Neural crest cell (in vitro differentiated cells): ENCODE measurements at places on chromosomes 13 and 19. TPM values are rescaled to one million over a fixed set of nuclear protein-coding genes. Genes with fewer than 3 reads are reported as not detected.

Gene ZNF729
- total RNA-seq, result not detected in 2 replicates

Gene SERPINE3
- not detected in 2 replicates for total RNA-seq

Gene ANGPTL8
- total RNA-seq, result not detected in 2 replicates

Gene CCDC194
- total RNA-seq, result not detected in 2 replicates

Gene ZNF460
- 58.5 and 59.1 TPM in 2 replicates for total RNA-seq

Gene TUBA3C
- total RNA-seq, result not detected in 2 replicates

Gene ZNF586
- total RNA-seq, result 19.6 and 20.1 TPM in 2 replicates

Gene PPM1N
- not detected in 2 replicates for total RNA-seq

Gene FBXO27
- 4.9 and 6.8 TPM in 2 replicates for total RNA-seq

Gene CCDC70
- total RNA-seq, result not detected in 2 replicates

Gene GJB2
- not detected in 2 replicates for total RNA-seq

Gene IGFL4
- 0.45 and 0.70 TPM in 2 replicates for total RNA-seq

Gene MIER2
- 43.8 and 45.8 TPM in 2 replicates for total RNA-seq

Gene SCEL
- not detected in 2 replicates for total RNA-seq

Gene RNF17
- total RNA-seq, result not detected in 2 replicates

Gene CEBPA
- 1.5 and 1.7 TPM in 2 replicates for total RNA-seq

GRCh38 chr13:85738696-85739320 is 60.4 kb downstream of the SLITRK6 start:
- no peak for DNase-seq

DNA sequence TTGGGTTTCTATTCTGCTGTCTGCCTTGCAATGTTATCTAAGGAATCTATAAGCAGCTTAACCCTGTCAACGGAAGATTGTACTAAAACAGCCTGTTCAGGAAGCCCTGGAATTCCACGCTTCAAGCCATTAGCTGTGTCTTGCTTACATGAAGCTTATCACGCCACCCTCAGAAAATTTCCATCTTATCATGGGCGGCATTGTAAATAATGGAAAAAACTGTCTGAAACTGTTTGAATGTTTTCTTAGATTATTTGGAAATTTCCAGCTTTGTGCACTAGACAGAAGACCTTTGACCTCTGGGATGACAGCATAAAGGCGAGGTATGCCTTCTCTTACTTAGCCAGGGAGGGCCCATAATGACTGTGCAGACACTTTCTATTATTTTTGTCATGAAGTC is 319.7 kb downstream of the KCNRG start:
- DNase-seq, result no peak

- peak; percentile 53 for DNase-seq
Measured at GRCh38 chr19:15195371-15196334, 5.1 kb downstream of the NOTCH3 start.

DNA sequence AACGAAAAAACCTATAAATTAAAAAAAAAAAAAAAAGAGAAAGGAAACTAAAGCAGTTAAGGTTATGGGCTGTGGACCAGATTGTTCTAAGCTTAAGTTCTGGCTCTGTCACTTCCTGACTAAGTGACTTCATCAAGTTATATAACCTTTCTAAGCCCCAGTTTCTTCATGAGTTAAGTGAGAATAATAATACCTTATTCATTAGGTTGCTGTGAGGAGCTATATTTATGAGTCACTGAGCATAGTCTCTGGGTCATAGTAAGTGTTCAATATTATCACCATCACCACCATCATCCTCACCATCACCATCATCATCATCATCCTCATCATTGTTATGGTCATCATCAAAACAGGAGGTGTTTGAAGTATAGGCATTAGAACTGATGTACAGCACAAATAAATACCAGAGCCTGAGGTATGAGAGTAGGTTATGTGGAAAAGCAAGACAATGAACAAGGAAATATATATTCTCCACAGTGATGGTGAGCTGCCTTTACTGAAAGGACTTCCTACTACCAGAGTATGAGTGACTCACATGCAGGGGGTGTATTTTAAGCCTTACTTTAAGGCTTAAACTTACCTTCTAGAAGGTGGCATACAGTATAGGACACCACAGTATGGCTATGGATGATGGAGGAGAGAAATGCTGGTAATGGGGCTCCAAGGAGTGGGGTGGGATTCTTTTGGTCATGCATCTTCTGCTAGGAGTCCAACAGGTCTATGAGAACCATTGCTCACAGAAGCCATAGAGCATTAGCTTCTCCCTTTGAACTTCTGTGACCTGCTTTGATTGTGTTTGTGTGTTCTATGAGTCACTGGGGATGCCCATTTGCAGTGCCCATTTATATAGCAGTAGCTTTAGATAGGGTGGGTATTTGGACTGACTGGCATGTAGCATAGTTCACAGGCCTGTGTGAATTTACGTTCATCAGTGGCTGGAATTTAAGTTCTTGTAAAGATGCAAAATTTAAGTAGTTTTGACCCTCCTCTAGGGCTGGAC is 104.4 kb downstream of the KLF5 start:
- DNase-seq, result no peak

DNA sequence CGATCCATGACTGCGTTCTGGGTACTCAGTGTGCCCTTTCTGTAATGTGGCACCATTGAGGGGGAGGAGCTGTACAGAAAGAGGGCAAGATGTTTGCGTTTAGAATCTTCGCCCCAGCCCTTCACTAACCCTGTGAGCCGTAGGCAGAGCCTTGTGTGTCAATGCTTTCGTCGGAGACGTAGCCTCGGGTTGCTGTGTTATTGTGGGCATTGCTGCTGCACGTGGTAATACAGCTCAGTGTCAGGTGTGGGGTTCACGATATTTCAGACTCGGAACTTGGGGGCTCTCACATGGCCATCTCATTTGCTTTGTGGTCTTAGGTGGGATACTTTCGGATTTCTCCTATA is 6.1 kb downstream of the RPS9 start:
- no peak for DNase-seq

DNA sequence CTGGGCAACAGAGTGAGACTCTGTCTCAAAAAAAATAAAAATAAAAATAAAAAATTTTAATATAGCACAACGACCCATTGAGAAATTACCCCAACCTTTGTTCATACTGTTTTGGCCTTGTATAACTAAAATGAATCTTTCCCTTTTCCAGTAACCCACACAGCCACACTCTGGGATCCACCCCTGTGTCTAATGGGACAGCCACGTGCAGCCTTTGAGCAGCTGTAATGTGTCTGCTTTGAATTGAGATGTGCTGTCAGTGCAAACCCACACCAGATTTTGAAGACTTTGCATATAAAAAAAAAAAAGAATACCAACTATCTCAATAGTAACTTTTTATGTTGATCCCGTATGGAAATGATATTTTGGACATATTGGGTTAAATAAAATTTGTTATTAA is 112.7 kb upstream of the UBL3 start:
- no peak for DNase-seq

DNA sequence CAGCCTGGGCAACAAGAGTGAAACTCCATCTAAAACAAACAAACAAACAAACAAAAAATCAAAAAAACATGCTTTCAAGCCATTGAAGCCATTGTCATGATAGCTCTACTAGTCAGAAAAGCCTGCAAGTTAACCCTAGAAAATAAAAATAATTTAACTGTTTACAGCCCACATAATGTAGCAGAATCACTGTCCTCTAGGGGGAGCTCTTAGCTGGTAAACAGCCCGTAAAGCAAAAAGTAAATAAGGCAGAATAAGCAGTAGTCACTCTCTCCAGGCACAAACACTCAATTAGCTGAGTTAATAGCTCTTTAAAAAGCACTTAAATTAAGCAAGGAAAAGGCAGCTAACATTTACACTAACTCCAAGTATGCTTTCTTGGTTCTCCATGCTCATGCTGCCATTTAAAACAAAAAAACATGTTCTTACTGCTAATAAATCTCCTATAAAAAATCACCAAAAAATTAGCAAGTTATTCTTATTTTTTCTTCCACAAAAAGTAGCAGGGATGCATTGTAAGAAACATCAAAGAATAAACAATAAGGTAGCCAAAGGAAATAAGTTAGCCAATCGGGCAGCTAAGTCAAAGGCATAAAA is 11.3 kb downstream of the LILRB4 start:
- no peak for DNase-seq

- DNase-seq, result no peak
Measured at GRCh38 chr13:65555962-65556361, 1674.2 kb downstream of the PCDH9 start.

GRCh38 chr13:110546926-110547325 is 14.6 kb downstream of the RAB20 start:
- no peak for DNase-seq

- no peak for DNase-seq
Measured at GRCh38 chr13:70502944-70503343, 394.7 kb upstream of the KLHL1 start.

- peak; percentile 98 for DNase-seq
Measured at GRCh38 chr13:24160458-24161009, at the start of gene SPATA13. TSS of gene SPATA13 (plus strand) at chr13:24160720. CDS start at chr13:24222930, 62,210 bp downstream.

DNA sequence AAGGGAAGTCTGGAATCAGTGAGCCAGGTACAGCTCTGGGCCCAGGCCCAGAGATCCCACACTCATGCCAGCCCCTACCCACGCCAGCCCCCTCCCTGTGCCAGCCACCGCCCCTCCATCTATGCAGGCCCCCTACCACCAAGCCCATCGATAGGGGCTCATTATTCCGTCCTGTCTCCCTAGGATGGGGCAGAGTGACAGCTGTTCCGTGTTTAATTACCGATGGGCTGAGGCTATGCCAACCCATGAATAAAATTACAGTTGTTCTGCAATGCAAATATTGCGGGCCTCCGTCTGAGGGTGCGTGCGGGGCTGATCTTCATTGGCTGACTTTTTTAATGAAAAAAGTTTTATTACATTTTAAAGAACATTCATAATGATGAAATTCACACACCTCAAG is 35.6 kb upstream of the PEPD start:
- no peak for DNase-seq

GRCh38 chr19:1616875-1617274 is 11.6 kb upstream of the UQCR11 start:
- DNase-seq, result no peak

- no peak for DNase-seq
Measured at GRCh38 chr13:61944329-61944929, 528.8 kb upstream of the PCDH20 start.

- peak; percentile 56 for DNase-seq
Measured at GRCh38 chr13:50843257-50844083, at the start of gene DLEU7. TSS of gene DLEU7 (minus strand) at chr13:50843692. CDS start at chr13:50843646, 46 bp downstream.

- no peak for DNase-seq
Measured at GRCh38 chr13:99916366-99917103, 55.0 kb downstream of the ZIC5 start.

GRCh38 chr19:10502524-10503001 is 593 bp downstream of the KEAP1 start:
- peak; percentile 90 for DNase-seq

DNA sequence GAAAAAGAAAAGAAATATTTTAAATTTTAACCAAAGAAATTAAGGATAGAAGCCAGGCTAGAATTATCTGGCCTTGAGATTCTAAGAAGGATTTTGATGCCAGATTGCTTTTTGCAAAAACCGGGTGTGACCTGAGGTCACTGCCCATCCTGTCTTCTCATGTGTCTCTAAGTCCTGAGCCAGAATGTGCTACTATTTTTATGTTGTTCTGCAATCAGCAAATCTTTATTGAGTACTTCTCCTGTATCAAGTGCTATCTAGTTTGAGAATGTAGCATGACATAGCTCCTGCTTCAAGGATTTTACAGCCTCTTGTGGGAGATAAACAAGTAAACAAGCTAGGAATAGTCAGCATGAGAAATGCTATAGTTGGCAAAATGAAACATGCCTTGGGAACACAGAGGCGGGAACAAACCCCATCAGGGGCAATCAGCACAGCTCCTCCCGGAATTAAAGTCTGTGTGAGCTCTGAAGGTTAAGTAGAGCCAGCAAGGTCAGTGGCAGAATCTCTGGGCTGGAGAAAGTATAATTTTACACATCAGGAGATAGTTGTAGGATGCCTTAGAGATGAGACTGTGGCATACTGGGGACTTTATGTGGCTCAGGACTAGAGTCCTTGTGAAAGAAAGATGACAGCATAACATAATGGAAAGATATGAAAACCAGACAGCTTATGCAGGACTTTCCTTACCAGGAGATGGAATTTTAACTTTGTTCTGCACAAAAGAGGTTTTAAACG is 899.5 kb upstream of the SLC10A2 start:
- DNase-seq, result no peak

- DNase-seq, result no peak
Measured at GRCh38 chr13:96100457-96101220, 10.7 kb downstream of the HS6ST3 start.

DNA sequence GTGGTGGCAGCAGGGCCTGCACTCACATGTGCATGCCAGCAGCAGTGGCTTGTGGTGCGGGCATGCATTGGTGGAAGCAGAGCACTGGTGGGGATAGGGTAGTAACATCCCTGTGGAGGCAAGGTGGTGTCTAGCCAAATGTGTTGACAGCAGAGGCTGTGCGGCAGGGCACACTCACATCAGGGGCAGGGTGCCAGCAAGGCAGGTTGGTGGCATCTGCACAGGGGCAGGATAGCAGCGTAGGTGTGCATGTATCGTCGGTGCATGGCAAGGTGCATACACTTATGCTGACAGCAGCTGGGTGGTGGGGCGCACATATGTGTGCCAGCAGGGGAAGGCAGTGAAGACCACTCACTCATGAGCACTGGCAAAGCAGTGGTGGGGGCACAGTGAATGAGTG is 211.5 kb upstream of the CSNK1A1L start:
- DNase-seq, result no peak

DNA sequence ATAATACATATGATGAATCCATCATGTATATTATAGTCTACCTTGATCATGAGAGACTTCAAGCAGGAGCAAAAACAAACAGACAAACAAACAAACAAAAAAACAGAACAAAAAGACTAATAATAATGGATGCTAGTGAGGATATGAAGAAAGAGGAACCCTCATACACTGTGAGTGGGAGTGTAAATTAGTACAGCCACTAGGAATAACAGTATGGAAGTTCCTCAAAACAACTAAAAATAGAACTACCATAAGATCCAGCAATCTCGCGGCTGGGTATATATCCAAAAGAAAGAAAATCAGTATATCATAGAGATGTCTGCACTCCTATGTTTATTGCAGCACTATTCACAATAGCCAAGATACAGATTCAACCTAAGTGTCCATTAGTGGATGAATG is 7.0 kb upstream of the DLEU7 start:
- no peak for DNase-seq

GRCh38 chr13:62846302-62846701 is 1430.7 kb upstream of the PCDH20 start:
- DNase-seq, result no peak

GRCh38 chr13:87671031-87671752 is at the start of gene SLITRK5:
TSS of gene SLITRK5 (plus strand) at chr13:87671371. CDS start at chr13:87675389, 4,018 bp downstream.
- peak; percentile 90 for DNase-seq

GRCh38 chr19:49684251-49684982 is 5.0 kb upstream of the ADM5 start:
- no peak for DNase-seq

DNA sequence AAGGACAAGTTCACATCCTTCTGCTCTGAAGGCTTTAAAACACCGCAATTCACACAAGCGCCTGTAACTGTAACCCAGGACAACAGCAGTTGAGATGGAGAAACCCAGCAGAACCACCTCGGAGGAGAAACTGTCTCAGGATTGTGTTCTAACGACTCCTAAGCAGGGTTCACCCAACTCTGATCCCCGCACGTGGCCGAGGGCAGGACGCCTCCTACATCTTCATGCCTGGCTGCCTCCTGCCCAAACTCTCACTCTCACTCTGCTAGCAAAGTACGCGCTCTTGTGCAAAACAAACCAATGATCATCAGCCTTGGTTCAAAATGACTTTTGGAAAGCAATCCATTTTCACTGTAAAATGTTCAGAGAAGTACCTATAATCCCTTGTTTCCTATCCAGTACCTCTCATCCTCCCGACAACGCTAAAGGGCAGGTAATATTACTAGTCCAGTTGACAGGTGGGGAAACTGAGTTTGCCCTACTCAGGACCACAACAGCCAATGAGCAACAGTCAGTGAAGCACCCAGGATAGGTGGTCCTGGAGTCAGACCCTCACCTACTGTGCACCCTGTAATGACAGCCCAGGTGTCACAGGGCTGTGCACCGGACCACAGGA is 25.6 kb downstream of the EPS15L1 start:
- no peak for DNase-seq

- no peak for DNase-seq
Measured at GRCh38 chr13:33862016-33862415, 44.1 kb downstream of the RFC3 start.
